ENCODE measurements at places on chromosomes 2 and 18.
A peak's percentile ranks its signal among the peaks of the same experiment; 100 is the strongest.

DNA sequence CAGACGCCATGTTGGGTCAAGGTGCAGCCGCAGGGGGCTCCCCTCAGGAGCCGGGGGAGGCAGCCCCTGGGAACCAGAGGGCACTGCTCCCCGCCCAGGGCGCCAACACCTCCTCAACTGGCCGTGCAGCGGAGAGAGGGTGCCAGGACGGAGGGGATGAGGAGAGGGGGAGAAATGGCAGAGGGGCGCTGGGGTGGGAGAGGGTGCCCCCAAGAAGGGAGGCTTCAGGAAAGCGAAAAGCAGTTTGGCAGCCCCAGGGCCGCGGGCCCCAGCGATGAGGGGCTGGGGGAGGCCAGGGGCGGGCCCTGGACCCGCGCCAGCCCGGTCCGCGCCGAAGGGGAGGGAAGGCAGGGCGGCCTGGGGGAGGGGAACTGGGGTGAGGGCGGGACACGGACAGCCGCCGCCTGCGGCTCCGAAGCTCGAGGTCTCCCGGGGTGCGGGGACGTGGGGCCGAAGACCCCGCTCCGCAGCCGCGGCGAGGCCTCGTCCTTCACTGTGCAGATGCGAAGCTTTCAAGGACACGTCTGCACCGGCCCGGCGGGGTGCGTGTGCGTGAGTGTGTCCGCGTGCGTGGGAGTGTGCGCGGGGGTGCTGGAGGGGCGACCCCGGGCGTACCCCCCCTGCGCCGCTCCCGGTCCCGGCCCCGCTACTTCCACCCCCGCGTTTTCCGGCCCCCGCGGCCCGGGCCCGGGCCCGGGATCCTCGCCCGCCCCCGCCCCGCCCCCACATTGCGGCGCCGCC is 1.4 kb downstream of the DNMT3A start:
- peak; percentile 59 for DNase-seq

GRCh38 chr18:33052886-33053285 is 280.1 kb upstream of the KLHL14 start:
- DNase-seq, result no peak

DNA sequence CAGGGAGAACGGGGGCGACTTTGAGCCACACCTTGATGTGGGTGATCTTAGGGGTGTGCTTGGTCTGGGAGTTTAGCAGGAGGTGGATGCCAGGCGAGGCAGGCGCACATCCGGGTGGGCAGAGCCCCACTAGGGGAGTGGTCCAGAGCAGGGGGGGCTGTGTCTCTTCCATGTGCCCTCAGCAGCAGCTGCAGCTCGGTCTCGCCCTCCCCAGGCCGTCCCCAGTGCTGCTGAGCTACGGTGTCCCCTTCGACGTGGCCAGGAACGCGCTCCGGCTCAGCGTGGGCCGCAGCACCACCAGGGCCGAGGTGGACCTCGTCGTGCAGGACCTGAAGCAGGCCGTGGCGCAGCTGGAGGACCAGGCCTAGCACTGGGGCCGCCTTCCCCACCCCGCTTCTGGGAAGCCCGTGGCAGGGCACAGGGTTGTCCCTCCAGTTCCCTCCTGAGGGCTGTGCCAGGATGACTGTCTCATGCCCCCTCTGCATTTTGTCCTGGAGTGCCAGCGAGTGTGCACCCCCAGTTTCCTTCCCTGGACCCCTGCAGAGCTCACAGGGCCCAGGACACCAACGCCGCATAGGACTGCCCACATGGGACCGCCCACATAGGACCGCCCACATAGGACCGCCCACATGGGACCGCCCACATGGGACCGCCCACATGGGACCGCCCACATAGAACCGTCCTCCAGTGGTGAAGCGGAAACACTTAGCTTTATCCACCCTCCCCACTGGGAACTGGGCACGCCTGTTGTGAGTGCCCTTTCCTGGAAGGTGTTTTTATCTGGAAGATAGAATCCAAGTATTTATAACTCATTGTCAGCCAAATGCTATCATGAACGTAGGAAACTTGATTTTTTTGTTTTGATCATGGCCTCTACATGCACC is 1.9 kb upstream of the ESPNL start:
- DNase-seq, result peak; percentile 90

- DNase-seq, result no peak
Measured at GRCh38 chr2:120294008-120294340, 41.3 kb downstream of the RALB start.

GRCh38 chr2:118223511-118223991 is 135.3 kb downstream of the INSIG2 start:
- DNase-seq, result no peak

DNA sequence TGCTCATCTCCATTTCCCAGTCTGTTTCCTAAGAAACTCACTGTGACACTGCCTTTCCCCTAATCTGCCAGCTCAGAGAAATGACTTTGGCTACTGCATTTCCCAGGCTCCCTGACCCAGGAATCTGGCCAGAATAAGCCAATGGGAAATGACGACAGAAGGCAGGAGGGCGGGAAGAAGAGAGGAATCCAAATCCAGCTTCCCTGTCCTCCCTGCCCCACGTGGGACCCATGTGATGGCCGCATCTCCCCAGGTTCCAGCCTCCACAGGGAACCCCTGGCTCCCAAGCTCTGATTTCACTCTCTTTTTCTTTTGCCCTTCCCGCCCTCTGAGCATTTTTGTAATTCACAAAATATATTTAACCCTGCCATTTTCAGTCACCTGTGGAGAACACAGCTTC is 37.8 kb upstream of the RAB12 start:
- DNase-seq, result no peak

- no peak for DNase-seq
Measured at GRCh38 chr2:102986826-102987490, 225.1 kb downstream of the TMEM182 start.

DNA sequence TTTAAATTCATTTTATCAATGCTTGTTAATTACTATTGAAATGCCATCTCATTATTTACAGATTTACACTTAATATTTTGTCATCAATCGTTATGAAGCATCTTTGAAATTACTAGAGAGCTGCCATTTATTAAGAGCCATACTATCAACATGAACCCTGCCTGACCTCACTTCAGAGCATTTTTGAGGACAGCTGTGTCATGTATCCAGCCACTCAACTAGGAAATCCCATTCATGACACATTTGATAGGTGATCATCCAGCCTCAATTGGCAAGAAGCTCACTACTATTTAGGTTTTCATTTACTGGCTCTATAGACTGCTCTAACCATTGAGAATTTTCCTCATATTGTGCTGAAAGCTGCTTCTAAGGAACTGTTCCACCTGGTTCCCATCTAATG is 40.6 kb upstream of the TLK1 start:
- DNase-seq, result no peak

DNA sequence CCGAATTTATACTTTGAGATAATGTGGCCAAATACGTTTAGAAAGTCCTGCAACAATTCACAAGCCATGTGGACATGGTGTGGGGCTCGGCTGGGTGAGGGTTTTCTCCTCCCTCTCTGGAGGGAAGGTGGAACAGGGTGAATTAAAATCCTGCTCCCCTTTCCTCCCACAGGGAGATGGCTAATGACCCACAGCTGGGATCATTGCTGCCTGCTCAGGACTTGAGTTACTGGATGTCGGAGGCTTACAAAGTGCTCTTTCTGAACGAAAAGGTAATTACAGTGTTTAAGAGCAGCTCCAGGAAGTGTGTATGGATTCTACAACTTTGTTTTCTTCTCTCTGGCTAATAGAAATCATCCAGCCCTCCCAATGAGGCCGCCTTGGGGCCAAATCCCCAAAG is 97.9 kb upstream of the ALKAL2 start:
- DNase-seq, result no peak

DNA sequence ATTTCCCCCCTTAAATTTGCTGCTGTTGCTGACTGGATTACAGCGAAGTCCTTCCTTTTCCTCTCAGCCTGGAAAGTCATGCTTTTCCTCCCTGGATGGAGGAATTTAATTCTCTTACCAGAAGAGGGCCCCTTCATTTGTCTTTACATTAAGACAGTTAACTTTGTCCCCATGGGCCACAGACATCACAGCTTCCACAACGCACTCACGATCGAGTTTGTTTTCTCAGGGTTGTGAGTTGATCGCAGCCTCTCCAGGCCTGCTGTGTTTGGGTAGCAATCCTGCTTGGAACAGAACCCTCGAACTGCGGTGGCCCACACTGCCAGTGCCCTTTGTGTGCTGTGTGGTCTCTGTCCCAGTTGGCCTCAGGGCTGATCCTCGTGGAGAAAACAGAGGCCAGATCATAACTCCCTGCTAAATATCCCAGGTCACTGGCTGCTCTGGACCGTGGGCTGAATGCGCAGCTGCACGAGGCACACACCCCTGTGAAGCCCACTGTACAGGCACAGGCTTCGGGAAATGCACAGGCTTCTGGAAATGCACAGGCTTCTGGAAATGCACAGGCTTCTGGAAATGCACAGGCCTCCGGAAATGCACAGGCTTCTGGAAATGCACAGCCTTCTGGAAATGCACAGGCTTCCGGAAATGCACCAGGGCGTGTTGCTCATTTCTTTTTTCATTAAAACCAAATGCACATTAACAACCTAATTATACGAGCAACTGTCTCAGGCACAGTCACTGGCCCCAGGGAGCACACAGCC is 2.2 kb upstream of the PDIA6 start:
- DNase-seq, result no peak

DNA sequence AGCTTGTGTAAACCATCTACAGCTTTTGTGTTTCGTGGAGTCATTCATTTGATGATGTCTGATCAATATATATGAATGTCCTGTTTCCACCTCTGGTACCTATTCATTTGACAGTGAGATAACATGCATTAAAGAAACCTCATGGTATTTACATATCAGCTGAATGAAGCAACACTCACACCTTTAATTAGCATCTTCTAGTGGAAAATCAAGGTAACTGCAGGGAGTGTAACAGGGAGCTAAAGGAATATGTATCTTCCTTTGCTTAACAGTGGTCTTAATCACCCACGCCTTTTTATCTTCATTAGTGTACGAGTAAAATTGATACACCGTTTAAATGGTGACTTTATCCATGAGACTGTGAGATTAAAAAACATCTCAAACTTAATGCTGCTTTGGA is 15.6 kb downstream of the SLC39A10 start:
- peak; percentile 8 for DNase-seq

DNA sequence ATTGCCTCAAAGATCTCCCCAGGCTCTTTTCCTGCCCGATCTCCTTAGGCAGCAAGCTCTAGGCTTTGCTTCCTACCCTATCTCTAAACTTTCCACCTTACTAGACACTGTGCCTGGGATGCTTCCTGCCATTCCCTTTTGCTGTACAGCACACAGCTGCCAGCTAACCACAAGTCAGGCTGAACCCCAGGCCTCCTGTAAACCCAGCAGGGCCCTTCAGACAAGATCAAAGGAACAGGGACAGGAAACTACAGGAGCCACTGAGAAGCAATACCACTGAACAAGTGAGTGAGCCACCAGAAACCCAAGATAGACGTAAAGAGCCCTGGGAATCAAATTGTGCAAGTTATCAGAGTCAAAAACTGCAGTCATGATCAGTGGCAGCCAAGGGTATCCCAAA is 180.7 kb downstream of the SUCLG1 start:
- DNase-seq, result no peak

GRCh38 chr2:100470898-100471514 is 724 bp downstream of the NMS start:
- DNase-seq, result no peak

DNA sequence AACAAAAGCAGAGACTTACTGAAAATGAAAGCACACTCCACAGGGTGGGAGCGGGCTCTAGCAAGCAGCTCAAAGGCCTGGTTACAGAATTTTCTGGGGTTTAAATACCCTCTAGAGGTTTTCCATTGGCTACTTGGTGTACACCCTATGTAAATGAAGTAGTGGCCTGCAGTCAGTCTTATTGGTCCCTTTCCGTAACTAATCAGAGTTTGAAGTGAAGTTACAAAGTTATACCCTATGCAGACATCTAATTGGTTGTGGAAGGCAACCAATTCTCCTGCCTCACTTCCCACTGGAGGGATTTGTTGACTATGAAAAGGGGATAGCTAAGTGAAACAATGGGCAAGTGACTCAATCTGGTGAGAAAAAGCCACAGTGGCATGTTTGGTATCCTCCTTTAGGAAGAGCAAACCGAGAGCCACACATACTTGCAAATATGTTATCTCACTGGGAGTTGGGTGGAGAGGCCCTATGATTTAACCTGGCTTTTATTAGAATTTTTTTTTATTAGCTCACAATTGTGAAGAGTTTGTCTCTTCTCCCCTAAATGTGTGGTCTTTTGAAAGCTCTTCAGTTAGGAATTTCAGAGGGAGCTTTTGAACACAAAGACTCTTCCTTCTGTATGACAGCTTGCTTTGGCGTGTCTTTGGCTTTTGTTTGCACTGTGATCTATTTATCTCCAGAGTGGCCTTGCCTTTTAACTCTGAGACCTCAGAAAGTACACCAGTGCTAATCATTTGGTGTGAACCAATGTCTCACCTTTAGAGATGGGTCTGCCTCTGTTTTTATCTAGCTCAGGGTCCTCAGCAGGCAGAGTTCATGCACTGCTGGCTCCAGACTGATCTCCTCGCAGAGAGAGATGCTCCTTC is 69.6 kb downstream of the MAP4K4 start:
- no peak for DNase-seq

GRCh38 chr2:179788104-179788503 is 73.3 kb downstream of the ZNF385B start:
- DNase-seq, result no peak

Data from NCI-H526 (cell line).